ENCODE measurements at places on chromosomes 2 and 18.

- no peak for DNase-seq
Measured at GRCh38 chr2:127961729-127962128, 66.1 kb downstream of the SAP130 start.

DNA sequence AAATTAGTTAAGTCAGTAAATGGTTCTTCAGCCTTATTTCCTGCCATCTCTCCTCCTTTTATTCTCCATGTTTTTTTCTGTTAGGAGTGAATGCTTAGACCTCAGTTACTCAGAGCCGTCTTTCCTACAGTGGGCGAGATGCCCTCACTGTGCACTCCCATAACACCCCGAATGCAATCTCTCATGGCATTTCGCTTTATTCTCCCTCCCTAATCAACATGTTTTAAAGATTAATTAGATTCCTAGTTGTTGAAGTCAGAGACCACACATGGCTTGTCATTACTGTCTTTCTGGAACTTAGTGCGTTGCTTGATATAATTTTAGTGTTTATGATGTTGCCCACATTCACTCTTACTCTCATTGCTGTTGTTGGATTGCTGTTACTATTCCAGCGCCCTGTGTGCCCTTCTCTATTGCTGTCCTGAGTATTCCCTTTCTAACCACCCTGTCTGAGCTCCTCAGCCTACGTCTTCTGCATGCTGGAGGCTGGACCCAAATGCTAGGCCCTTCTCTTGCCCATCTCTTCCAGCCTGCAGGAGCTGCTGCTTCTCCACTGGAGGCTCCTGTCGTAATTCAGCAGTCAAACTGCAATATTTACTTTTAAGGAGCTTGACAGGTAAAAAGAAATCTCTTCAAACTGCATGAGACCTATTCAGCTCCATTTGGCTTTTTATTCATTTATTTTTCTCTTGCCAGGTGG, 99.3 kb downstream of the MAP2 start:
- DNase-seq, result no peak

- no peak for DNase-seq
Measured at GRCh38 chr2:130766711-130767407, 11.5 kb downstream of the AMER3 start.

- no peak for DNase-seq
Measured at GRCh38 chr18:7059276-7059675, 58.3 kb downstream of the LAMA1 start.

DNA sequence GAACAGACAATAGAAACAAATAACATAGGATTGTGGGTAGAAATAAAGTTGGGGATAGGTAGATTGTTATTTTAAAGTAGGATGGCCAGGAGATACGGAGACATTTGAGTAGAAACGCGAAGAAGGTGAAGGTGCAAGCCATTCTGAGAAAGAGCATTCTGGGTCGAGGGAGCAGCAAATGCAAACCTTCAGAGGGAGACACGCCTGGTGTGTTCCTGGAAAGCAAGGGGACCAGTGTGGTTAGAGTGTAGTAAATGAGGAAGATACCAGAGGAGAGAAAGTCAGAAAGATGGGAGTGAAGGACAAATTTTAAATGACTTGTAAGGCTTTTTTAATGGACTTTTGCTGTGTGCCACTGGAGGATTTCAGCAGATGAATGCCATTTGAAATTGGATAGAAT, 1.7 kb downstream of the CYP20A1 start:
- DNase-seq, result peak; percentile 23

- no peak for DNase-seq
Measured at GRCh38 chr18:58723810-58724602, 52.7 kb downstream of the MALT1 start.

- no peak for DNase-seq
Measured at GRCh38 chr2:30741576-30741975, 65.7 kb downstream of the CAPN13 start.

DNA sequence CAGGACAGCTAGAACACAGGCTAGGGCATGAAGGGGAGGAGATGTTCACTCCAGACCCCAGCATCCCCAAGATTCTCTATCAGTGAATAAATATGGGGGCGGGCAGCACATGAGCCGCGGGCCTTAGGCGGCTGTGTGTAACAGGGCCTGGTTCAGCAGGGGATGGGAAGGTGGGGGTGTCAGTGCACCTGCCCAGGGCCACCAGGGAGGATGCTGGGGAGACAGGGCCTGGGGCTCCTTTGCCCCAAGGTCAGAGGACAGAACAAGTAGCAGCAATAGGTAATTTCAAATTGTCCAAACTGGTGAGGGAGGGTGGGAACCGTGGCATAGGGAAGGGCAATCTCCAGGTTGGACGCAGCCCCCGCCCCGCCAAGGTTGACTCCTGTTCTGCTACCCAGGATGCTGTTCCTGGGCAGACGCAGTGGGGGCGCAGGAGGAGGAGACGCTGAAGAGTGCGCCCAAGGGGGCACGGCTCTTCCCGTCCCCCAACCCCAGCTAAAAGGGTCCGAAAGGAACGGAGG, 16.2 kb downstream of the CYP26B1 start:
- no peak for DNase-seq

- peak; percentile 81 for DNase-seq
Measured at GRCh38 chr18:77059294-77059916, 73.2 kb downstream of the MBP start.

DNA sequence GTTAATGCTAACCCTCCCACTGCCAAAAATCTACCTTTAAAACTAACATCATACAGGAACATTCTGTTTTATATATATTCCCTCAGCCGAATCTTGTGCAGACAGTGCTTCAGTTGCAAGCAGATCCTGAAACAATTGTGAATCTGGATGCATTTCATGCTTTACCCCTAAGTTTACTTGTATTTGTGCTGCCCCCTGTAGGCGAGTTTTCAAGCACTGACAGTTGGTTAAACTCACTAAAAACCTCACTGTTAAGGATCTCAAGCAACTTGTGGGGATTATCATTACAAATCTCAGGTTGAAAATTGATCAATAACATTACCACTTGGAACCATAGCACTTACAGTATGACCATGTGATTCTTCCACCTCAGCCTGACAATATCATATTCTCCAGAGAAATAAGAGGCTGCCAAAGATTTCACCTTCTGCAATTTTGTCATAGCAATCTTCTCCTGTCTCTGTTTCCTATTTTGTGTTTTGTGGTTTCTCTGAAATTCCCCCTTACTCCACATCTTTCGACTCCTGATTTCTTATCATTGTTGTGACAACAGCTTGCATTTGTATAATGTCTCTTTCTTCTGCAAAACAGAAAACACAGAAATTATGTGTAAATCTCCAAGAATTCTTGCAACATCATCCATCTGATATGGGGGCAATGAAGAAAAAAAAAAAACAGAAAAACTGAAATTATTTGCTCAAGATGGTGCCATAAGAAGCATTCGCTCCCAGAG, 354.6 kb upstream of the SETBP1 start:
- no peak for DNase-seq

DNA sequence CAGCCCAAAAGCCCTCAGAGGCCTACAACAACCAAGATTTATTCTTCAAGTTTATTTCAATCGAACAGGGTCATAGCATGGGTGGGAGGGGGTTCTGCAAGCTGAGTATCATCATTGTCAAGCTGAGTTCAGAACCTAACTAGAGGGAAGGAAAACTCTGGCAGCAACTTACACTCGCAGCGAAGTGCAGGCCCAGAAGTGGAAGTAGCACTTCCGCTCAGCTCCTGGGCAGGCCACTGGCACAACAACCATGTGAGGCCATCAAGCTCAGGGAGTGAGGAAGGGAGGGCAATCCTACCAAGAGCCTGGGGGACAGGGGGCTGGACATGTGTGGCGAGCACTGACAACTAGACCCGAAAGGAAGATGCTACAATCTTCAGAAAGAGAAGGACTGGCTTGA, 4.8 kb downstream of the UXS1 start:
- DNase-seq, result no peak

DNA sequence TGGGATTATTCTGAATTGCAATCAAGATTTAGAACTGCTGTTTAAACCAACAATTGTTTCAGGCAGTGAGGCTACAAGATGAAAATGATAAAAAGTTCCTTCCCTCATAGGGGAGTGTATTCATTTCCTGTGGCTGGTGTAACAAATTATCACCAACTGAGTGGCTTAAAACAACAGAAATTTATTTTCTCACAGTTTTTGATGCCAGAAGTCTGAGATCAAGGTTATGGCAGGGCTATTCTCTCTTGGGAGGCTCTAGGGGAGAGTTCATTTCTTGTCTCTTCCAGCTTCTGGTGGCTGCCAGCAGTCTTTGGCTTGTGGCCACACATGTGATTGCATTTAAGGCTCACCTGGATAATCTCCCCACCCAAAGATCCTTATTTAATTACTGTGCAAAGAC, 290.5 kb upstream of the ZSWIM2 start:
- no peak for DNase-seq

GRCh38 chr2:188235364-188235763, 56.3 kb upstream of the GULP1 start:
- DNase-seq, result no peak

GRCh38 chr2:108593547-108594098, 59.4 kb downstream of the LIMS1 start:
- DNase-seq, result no peak

- DNase-seq, result no peak
Measured at GRCh38 chr18:14908541-14908940, 160.6 kb downstream of the ANKRD30B start.

GRCh38 chr2:182166841-182167240, 181.2 kb downstream of the PPP1R1C start:
- no peak for DNase-seq

DNA sequence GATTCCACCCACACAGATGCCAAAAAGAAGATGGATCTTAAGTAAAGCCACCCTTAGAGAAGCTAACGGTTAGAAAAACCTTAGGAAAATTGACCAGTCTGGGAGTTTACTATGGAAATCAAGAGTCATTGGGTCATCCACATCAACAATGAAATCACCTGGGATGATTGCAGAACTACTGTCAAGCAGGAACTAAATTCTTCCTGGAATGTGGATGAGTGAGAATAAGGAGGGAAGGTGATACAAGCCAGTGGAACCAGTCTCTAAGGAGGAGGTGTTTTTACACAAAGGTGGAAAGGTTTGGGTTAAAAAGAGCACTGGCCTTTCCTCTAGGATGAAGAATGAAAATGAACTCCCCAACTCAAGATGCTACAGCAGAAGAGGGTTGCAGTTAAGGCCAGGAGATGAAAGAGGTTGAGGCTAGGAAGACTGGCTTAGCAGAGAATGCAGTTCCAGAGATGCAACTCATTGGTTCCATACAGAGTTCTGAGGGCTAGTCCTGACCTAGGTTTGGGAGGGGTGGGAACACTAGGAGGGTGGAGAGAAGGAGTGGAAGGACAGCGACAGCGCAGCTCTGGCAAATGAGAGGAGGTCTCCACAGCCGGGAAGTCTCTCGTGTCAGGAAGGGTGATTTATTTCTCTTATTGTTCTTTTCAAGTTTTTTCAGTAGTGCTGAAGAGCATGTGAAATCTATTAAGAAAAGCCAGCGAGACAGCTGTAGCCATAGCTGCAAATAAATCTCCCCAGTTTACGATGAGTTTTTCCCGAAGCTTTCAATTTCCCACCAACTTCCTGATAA, 27.7 kb upstream of the KDM3A start:
- no peak for DNase-seq

DNA sequence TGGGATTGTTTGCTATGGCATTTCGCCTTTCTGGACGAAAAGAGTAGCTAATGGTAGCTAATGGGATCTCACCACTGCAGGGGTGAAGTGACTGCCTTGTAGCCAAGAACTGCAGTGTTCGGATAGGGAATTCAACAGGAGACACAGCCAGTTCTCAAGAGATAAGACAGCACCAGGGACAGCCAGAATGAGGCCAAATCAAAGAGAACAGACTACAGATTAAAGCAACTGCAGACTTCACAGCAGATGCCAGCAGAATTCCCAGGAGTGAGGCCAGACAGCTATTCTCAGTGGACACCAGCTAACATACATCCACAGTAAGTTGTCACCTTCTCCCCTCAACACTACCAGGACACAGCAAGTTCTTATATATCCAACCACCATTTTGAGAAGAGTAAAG, 124.0 kb downstream of the PLA2R1 start:
- DNase-seq, result no peak

GRCh38 chr2:8116661-8117060, 565.2 kb upstream of the ID2 start:
- DNase-seq, result no peak

GRCh38 chr18:70684821-70685220, 396.0 kb downstream of the SOCS6 start:
- no peak for DNase-seq

Measured in hematopoietic multipotent progenitor cell treated with erythropoietin and hydrocortisone succinate and interleukin-3 and kit ligand, for 17 days (in vitro differentiated cells).